ENCODE measurements at places on chromosomes 4 and X.

DNA sequence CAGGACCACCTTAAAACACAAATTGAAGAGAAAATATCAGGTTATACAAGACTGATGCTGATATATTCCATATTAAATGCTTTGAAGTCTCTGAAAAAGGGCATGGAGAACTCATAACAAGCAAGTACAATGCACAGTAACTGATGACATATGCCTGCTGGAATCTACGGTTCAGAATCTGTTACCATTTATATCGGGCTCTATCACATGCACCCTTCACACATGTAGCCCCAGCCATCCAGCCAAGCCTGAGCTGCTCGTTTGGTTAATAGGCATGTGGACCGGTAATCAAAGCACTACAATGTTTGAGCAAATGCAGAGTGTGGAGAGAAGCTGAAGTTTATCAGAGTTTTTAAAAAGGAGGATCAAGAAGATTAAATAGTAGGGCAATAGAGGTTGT is 11.8 kb downstream of the COMMD8 start:
- DNase-seq = no peak

- no peak for DNase-seq
These were observed 16.7 kb downstream of the IRF2 start for GRCh38 chr4:184457535-184458249.

- no peak for DNase-seq
These were observed 3.1 kb downstream of the CHM start for GRCh38 chrX:86044216-86044615.

DNA sequence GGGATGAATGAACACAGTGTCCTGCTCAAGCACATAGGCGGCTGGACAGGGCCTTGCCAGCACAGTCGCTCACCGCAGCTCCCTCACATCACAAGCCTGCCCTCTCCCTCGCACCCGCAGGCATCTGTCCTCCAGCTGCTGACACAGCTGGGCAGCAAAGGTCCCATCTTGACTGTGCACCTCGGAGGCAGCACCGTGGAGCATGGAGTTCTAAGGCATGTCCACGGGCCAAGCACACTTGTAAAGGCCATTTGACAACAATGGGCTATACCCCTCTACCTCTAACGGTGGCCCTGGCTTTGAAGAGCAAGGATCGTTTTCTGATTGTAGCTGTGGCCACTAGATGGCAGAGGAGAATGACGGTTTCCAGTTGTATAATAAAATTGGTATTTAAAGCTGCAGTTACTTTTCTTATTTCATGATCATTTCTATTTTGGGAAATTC is 53.8 kb downstream of the APLN start:
- DNase-seq = no peak

DNA sequence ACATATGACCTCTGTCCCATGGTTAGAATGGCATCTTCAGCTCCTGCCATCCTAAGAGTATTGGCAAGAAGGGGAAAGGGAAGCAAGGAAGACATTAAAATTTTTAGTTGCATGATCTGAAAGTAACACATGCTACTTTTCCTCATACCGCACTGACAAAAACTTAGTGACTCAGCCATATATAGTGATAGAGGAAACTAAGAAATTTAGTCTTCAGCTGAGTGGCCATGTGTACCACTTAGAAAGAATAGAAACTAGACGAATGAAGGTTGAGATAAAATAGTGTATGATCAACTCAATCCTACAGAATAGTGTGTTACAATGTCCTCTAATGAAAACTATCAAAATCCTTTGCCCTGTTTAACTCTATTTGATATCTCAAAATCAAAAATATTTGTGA is 164.1 kb downstream of the PPP3CA start:
- DNase-seq = no peak

- no peak for DNase-seq
These were observed 84.7 kb downstream of the RASL11B start for GRCh38 chr4:52946855-52947254.

DNA sequence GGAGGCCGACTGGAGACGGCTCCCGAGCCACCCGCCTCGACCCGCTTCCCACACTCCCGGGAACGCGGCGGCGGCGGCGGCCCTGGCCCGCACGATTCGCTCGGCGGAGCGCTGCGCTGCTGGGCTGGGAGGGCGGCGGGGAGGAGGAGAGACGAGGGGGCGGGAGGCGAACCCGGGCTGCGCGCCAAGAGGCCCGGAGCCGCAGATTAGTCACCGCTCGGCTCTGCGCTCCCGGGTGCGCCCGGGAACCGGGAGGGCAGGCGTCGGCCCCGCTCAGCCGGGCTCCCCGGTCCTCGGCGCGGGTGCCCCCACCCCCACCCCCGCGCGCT is 11.2 kb upstream of the BCOR start:
- no peak for DNase-seq

- DNase-seq = no peak
These were observed 2.9 kb downstream of the KLHL15 start for GRCh38 chrX:24023972-24024669.

GRCh38 chr4:186765138-186765537 is 41.5 kb upstream of the FAT1 start:
- DNase-seq = no peak

GRCh38 chr4:85762529-85762871 is 287.6 kb downstream of the ARHGAP24 start:
- no peak for DNase-seq

DNA sequence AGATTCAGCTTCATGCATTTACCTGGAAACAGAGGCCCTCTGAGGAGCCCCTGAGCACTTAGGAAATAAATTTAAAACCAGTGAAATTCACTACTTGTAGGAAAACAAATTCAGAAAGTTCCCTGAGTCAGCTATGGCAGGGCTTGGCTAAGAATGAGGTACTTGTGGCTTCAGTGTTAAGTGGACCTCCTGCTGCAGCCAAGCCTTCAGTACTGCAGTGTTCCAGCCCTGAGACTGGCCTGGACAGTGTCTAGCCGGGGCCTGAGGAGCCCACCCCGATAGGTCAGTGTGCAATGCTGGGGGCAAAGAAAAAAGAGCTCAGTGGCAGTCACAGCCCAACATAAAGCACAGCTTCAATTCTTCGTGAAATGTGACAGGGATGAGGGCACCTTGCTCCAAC is 41.9 kb downstream of the F11 start:
- no peak for DNase-seq

GRCh38 chr4:63583007-63583406 is 826.2 kb downstream of the TECRL start:
- DNase-seq = no peak

GRCh38 chr4:147328756-147329446 is 152.0 kb upstream of the EDNRA start:
- no peak for DNase-seq

- no peak for DNase-seq
These were observed 8.5 kb upstream of the ELMOD2 start for GRCh38 chr4:140515423-140515822.

- DNase-seq = no peak
These were observed 521.8 kb upstream of the DIPK2B start for GRCh38 chrX:45722471-45722870.

DNA sequence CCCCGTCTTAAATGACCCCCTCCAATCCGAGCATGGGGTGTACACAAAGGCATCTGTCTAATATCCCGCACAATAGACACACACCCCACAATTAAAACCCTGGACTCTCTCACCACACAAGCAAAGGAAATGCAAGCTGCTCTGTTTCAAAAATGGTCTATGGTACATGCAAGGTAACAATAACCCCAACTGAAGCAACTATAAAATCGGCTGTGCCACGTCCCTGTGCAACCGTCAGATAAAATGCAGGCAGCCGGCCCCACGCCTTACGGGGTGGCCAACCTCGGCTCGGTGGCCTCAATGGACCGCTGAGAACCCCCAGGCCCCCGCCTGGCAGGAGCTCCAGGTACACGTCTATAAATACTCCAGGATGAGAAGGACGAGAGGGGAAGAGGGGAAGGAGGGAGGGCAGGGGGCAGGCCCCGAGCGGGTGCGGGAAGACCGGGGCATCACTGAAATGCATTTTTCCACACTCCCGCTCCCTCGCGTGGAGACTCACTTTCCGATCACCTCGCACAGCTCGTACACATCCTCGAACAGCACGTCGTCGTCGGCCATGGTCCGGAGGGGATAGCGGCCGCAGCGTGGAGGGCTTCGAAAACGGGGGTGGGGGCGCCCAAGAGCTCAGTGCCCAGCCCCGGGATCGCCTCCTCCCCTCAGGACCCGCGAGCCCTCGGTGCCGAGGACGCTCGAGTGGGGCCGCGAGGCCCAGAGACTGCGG is 763 bp downstream of the CASK start:
- DNase-seq = no peak

DNA sequence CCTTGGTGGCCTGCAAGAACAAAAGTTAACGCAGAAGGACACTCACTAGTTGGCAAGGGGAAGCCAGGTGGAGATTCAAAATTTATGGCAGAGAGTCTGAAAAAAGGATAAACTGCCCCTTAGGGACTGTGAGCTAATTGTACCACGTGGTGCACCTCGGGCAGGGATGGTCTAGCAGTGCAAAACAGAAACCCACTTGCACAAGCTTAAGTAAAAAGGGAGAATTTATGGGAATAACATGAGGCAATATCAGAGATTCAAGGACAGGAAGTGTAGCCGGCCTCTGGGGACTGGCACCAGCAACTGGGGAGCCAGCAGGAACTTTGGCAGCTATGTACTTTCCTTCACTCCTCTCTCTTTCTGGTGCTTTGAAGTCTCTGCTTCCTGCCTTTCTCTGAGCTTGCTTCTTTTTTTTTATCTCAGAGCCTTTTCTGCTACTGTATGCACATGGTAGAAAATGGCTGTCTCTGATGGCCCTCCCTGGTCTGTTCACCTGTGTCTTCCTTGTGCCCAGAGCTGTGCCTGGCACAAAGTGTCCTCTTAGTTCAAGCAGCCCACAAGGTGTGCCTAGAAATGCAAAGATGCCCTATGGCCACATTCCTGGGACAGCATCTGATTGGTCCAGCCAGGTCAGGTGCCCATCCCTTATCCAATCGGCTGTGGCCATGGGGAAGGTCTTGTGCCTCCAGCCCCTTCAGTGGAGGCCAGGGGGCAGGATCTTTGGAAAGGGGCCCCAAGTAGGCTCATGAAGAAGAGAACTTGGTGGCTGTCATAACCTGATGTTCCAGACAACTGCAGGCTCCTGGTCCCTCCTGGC is 114.8 kb upstream of the ATP6AP2 start:
- no peak for DNase-seq

DNA sequence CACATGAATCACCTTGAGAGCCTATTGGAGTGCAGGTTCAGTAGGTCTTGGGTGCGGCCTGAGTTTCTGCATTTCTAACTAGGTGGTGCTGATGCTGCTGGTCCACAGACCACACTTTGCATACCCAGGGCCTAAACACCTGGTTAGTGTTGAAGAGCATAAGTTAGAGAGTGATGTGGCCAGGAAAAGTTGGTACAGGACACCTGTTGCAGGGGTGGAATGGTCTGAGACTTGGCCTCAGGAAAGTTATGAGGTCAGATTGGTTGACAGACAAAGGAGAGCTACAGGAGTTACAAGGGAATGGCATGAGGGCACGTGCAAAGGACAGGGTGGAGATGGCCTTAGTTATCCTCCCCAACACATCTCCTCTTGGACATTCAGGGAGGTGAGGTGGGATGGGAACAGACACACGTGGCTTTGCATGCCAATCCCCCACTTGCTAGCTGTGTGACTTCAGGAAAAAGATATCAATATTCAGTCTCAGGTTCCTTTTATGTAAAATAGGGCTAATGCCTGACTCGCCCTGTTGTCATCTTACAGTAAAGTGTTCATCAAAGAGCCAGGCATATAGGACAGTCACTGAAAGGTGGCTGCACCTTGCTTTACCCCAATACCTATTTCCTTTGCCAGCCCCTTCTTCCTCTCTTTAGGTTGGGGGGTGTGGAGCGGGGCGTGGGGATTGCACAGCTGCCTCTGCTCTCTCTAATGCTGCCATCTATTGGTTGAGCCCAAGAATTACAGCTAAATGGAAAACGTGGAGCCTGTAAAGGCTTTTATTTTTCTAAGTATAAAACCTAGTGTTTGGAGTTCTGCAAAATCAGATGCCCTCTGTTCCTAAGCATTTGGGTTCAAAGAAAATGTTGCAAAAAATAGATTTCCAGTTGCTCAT is 47.5 kb downstream of the ATG4A start:
- peak; percentile 0 for DNase-seq

DNA sequence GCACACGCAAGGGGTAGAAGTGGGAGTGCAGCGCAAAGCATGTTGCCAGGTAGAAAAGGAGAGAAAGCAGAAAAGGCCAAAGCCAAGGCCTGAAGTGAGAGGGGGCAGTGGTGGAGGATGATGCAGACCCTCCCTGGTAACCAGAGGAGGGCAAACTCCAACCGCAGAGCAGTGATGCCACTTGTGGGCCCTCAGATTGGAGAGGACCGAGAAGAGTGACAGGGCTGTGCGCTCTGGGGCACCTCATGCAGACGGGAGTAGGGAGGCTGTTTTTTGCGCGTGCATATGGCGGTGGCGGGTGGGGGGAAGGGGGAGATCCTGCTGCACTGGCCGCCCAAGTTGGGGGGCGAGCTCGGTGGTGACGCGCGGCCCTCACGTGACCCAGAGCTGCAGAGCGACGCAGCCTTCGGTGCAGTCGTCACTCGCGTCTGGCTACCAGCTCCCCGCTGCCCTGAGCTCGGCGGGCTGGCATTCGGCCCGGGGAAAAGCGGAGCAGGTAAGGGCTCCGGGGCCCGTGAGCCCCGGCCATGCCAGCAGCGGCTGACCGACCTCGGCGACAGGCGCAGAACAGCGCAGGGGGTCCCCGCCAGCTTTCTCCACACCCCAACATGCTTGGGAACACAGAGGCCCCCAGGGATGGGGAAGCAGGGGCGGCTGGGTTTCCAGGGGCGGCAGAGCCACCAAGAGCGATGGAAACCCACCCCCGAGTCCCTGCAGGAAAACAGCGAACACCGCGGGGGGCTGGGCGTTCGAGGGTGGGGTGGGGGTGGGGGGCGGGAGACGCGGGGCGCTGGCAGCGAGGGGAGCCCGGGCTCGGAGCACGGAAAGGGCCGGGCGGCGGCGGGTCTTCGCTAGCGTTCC is at the start of gene BEX3:
BEX3 (plus strand) TSS at position 421 of the 861 bp plus-strand sequence. CDS start 984 bp downstream, outside the sequence.
- DNase-seq = peak; percentile 6

DNA sequence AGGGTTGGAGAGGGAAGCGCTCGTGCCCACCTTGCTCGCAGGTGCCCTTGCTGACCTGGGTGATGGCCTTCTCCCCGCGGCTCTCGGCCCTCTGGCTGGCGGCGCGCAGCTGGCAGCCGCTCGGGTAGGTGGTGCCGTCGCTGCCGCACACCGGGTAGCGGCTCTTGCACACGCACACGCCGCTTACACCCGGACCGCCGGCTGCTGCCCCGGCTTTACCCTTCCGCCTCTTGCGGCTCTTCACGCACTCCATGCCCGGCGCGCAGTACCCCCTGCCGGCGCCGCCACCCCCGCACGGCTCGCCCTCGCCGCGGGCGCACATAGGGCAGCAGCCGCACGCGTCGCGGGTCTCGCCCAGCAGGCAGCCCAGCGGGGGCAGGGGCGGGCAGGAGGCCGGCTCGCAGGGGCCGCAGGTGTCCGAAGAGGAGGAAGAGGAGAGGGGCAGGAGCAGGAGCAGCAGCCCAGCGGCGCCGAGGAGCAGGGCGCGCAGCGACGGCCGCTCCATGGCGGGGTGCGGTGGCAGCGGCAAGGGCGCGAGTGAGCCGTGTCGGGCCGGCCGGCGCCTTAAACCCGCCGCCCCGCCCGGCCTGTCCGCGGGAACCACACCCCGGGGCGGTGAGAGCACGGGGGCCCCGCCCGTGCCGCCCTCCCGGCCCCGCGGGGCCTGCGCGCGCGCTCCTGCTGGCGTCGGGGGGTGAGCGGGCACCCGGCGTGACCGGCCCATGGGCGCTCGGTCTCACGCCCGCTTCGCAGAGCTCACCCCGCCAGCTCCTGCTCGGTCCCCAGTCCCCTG is at the start of gene IGFBP7:
IGFBP7 (minus strand) TSS at position 539 of the 793 bp plus-strand sequence; CDS start at position 505, 34 bp downstream.
- DNase-seq = peak; percentile 70

- DNase-seq = no peak
These were observed 34.1 kb upstream of the RPS6KA3 start for GRCh38 chrX:20300822-20301221.
